A673 (cell line): ENCODE measurements at places on chromosomes 7 and 10. TPM values are rescaled to one million over a fixed set of nuclear protein-coding genes. Genes with fewer than 3 reads are reported as not detected.

DNA sequence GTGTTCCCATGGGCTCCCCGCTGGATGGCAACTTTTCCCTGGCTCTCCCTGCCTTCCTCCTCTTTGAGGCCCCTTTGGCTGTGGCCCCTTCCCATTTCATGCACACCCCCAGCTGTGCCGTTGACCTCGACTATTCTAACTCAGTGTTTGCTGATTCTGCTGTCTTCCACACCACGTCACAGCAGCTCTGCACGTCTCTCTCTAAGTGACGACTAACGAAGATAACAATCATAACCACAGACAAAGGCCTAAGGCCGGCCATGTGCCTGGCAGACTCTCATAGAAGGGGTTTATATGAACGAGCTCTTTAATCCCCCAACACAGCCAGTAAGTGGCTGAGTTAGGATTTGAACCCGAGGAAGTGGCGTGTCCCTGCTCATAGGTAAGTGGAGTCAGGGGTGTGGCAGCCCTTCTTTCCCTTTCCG, 151.5 kb upstream of the SHH start:
- no peak for DNase-seq
- no peak overlapping the region for H3K27ac ChIP-seq
- H3K36me3 ChIP-seq = no peaks in the 10 kb centered on the region
- no peaks in the 10 kb centered on the region for H3K4me1 ChIP-seq
- no peak overlapping the region for H3K4me3 ChIP-seq

DNA sequence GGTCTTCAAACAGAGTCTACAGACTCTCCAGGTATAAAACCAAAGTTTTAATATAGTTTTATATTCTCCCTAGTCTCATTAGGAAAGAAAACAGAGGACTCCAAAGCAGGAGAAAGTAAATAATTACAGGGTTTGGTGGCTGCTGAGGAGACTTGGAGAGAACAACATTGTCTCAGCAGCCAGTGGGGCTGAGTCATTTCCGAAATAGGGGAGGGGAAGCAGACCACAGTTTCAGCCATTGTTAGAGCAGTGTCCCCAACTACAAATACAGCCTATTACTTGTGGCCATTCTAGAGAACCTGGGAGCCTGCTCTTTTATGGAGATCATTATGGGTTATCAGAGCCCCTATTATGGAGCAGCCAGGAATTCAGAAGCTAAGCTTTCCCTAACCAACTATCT, 44.2 kb upstream of the A1CF start:
- DNase-seq = no peak
- H3K4me1 ChIP-seq = no peaks in the 10 kb centered on the region
- H3K4me3 ChIP-seq = no peak overlapping the region
- H3K36me3 ChIP-seq = no peaks in the 10 kb centered on the region
- peaks cover 15% of the 10 kb centered on the region for H3K27me3 ChIP-seq

DNA sequence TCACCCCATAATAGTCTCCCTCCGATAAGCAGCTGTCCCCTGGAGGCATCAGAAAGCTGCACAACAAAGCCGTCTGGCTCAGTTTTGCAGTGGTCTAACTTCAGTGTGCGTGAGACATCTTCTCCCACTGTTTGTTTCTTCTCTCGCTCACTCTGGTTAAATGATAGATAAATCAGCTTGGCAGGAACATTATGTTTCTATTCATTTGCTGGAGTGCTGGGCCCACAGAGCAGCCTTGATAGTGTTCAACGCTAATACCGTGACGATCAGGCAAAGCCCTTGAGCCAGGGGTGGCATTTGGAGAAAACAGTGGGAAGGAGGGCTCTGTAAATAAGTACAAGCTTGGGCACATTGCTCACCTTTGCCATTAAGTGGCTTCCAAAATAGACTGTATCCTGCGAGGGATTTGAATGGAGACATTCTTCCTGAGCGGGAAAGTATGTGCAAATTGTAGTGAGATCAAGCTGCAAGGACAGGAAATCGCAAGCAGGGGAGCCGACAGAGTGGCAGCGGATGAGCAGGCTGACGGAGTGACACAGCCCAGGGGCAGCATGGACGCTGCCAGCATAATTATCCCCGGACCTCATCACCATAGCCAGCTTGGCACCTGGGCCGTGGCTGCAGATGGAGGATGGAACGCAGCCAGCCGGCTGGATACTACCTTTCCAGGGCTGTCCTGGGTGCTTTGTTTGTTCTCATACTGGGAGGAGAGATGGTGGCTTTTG, 256.8 kb upstream of the FZD8 start:
- H3K27me3 ChIP-seq = no peaks in the 10 kb centered on the region
- H3K4me3 ChIP-seq = no peak overlapping the region
- no peak overlapping the region for H3K27ac ChIP-seq
- peaks cover 6% of the 10 kb centered on the region for H3K4me1 ChIP-seq
- H3K36me3 ChIP-seq = no peaks in the 10 kb centered on the region
- peak; percentile 35 for DNase-seq

SLC26A3 gene
- not detected in 2 replicates for total RNA-seq

GATA3 gene
- 3.0 and 3.1 TPM in 2 replicates for total RNA-seq

TCAF2 gene
- total RNA-seq = 0.09 TPM in 1 of 2 replicates, not detected in the other

PNLIP gene
- total RNA-seq = not detected in 2 replicates

UPK3B gene
- 1.4 TPM in 1 of 2 replicates, not detected in the other for total RNA-seq
